ENCODE measurements at places on chromosomes 6 and 20.

DNA sequence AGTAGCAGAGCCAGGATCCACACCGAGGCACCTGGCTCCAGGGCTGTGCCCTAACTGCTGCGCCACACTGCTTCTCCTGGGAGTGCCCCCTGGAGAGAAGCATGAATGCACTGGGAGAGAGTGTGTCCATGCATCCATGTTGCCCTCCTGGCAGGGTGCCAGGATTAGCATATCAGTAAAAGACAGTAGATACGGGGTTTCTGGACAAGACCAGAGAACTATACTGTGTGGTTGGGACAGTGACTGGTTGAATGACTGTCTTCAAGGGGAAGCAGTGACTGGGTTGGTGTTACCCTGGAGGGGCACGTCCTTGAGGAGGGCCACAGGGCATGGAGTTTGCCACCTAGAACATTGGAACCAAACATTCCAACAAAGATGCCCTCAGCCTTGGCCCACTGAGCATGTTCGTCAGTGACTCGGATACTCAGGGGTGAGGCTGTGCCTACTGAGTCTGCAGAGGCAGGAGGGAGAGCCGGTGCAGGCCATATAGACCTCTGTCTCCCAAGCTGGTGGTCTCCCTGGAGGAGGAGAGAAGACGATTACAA is 288.8 kb downstream of the CDC5L start:
- DNase-seq: no peak

DNA sequence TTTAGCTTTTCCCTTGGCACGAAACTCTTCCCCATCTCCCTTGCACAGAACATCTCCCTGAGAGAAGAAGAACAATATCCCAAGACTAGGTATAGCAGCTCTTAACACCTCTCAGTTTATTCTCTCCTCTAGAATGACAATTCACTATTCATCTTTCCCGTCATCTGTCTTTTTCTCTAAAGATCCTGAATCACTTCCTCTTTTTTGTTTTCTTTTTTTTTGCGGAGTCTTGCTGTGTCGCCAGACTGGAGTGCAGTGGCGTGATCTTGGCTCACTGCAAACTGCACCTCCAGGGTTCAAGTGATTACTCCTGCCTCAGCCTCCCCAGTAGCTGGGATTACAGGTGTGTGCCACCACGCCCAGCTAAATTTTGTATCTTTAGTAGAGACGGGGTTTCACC is 574.4 kb upstream of the MAP3K7 start:
- DNase-seq: no peak

GRCh38 chr6:100099189-100100074 is 105.4 kb upstream of the MCHR2 start:
- DNase-seq: no peak

DNA sequence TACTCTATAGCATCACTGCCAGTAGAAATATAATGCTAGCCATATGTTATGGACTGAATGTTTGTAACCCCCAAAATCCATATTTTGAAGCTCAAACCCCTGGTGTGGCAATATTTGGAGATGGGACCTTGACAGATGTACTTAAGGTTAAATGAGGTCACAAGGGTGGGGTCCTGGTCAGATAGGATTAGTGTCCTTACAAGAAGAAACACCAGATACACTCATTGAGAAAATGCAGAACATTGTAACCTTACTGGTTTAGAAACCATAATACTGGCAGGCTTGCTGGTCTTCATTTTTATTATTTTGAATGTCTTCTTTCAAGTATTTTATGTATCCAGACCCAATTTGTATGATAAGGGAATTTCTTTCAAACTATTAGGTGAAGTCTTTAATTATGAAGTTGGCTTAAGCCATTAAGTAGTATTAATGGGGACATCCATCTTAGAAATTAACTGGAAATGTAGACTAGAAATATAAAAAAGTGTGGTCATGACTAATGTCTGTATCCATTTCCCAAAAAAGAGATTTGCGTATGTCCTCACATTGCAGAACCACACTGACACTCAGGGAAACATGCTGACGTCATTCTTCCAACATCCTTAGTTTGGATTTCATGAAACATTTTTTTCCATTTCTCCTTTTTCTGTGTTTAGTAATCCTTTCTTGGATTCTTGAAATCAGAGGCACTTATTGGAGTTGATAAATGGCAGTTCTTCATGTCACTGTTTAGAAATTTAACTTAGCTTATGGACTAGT is 32.4 kb downstream of the SLC16A10 start:
- DNase-seq: no peak

DNA sequence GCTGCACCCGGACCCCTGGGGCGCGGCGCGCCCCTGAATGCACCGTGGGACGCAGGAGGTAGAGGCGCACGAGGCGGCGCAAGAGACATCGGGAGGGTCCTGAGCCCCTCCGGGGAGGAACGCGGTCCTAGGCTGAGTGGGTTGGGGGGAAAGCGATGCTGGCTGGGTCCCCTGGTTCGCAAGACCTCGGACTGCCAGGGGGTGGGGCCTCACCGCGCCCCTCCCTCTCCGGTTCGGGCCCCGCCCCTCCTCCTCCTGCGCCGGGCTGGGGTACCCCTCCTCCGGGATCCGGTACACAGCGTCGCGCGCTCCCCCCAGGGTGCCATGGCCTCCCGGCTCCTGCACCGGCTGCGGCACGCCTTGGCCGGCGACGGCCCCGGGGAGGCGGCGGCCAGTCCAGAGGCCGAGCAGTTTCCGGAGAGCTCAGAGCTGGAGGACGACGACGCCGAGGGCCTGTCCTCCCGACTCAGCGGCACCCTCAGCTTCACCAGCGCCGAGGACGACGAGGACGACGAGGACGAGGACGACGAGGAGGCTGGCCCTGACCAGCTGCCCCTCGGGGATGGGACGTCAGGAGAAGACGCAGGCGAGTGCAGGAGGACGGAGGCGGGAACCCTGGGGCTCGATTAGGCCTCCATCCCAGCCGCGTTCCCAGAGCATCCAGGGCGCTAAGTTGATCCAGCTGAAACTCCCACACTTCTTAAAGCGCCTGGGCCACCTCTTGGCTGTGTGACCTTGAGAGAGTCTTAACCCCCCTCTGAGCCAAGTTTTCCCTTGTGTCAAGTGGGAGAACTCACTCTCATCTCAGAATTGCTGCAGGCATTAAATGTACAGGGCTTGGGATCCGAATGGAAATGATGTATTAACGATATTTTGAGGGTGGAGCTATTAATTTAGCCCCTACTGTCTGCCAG is 541 bp downstream of the SNX21 start:
- no peak for DNase-seq

DNA sequence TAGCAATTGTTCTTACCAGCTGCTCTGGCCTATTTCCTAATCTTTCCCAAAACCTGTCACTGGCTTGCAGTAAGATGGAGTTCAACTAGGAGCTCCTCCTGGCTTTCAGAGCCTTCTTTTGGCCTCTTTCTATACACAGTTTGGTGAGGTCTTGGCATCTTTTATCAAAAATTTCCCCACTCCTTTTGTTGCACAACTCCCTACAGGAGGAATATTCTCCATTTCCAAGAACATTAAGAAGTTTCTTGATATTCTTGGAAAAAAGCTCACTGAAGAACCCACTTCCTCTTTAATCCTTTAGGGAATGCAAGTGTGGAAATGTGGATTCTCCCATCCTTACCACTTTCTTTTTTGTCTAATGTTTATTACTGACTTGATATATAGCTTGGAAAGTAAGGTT is 171.3 kb upstream of the KCNK16 start:
- DNase-seq: no peak

DNA sequence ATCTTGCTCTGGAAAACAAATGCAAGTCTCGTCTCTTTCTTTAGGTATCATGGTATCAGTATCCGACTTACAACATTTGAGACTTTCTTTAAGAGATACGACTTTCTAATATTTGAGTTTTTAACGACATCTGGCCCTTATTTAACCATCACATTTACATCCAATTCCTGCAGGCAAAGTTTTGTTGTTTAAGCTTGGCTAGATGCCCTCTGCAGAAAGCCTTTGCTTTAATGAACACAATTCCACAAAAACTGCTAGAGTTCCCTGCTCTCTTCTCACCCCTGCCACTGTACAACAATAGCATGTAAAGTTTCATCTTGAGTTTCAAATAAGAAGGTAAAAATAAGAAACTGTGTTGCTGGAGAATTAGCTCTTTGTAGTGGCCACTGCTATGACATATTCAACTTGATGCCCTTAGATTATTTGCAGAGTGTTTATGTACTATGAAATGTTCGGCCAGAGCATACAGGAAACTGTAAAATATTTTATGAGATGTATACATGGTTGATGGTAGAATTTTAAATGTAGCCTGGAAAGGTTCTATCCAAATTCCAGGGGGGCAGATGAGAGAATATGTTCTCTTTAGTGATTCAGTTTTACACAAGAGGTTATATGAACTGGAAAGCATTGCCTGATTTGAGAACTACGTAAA is 438.6 kb downstream of the CDC5L start:
- no peak for DNase-seq
